Psoas muscle (tissue), 8 donors: ENCODE measurements at places on chromosomes 5 and 9. TPM values are rescaled to one million over a fixed set of nuclear protein-coding genes. Genes with fewer than 3 reads are reported as not detected.

Gene SHOC1
- total RNA-seq, result not detected

Gene PCDHB8
- 0.87 TPM for total RNA-seq

Gene KIF2A
- total RNA-seq, result 9.5 TPM

Gene MUSK
- total RNA-seq, result 1.2 TPM

Gene CYLC2
- total RNA-seq, result not detected

Gene TBCA
- total RNA-seq, result 93.3 TPM

Gene IGIP
- 5.1 TPM for total RNA-seq

Gene CRHBP
- not detected for total RNA-seq

Gene PCDHGA4
- total RNA-seq, result 0.84 TPM
